Fibroblast of upper back skin (primary cell): ENCODE measurements at places on chromosomes 4 and X.

GRCh38 chr4:169604131-169604900, 8.1 kb downstream of the NEK1 start:
- peak; percentile 60 for DNase-seq

GRCh38 chr4:178953447-178954120, 1511.3 kb upstream of the AGA start:
- no peak for DNase-seq

- DNase-seq: peak; percentile 46
These were observed 446.5 kb downstream of the SPRY1 start for GRCh38 chr4:123843137-123843536.

GRCh38 chrX:23396263-23396662, 61.6 kb downstream of the PTCHD1 start:
- DNase-seq: no peak

DNA sequence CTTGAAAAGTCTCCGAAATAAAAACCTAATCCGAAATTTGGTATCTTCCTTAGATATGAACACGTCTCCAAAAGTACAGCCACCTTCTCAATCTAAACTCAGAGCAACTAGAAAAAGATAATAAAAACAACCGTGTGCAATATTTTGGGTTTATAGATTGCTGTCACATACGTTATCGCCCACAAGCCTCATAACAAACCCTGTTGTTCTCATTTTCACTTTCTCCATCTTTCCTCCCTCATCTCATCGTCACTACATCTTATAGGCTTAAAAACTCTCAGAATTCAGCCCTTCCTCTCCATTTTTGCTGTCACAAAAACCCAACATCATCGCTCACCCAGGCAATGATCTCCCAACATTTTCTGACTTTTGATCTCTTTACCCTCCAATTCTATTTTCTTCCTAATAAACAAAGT, 448 bp upstream of the SCFD2 start:
- no peak for DNase-seq

GRCh38 chr4:8708401-8709021, 115.9 kb downstream of the CPZ start:
- no peak for DNase-seq

DNA sequence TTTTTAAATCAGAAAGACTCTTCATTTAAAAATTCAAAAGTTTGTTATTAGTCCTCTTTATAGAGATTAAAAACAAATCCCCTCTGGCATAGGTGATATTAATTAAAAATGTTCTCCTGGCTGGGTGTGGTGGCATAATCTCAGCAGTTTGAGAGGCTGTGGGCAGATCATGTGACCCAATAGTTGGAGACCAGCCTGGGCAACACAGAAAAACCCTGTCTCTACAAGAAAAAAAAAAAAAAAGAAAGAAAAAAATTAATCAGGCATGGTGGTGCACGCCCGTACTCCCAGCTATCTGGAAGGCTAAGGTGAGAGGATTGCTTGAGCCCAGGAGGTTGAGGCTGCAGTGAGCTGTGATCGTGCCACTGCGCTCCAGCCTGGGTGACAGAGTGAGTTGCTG, 38.9 kb downstream of the RASGEF1B start:
- DNase-seq: no peak

DNA sequence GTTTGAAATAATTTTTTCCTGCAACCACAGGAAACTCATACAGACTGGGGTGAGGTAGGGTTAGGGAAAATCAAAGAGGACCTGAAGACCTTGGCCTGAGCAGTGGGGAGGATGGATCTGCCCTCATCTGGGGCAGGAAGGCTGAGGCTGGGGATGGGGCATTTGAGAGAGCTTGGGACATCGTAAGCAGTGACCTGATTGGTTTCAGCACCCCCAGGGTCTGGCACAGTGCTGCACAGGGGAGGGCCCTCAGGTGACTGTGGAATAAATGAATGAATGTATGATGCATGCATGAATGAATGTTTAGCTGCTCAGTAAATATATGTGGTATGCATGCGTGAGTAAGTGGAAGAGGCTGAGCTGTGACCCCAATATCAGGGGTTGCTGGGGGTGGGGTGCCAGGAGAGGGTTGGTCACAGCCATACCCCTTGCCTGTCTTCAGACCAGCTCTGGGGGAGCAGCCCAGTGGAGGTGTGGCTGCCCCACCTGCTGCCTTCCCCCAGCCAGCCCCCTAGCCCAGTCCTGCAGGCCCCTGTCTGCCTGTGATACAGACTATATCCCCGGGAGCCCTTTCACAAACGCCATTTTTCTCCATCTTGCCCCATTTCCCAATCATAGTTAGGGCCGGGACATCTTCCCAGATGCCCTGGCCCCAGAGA, 11.0 kb upstream of the TNIP2 start:
- DNase-seq: no peak

- no peak for DNase-seq
These were observed 2190.6 kb upstream of the TENM3 start for GRCh38 chr4:180052629-180053028.

DNA sequence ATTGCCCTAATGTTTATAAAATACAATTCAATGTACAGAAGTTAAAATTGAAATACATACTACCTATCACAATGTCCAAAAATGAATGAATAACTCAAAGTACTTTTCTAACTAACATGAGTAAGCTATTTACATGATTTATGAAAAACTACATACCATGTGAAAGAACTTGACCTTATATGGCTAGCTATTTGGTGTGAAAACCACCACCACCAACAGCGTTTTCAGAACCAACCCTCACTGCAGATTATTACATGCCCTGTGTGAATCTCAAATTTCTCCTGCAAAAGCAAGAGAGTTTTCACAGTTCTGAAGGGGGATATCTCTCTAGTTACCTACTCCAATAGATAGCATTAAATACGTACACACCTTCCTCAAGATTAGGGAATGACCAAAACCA, 198.5 kb downstream of the SPATA18 start:
- DNase-seq: peak; percentile 42

- no peak for DNase-seq
These were observed 3.1 kb downstream of the SPATA18 start for GRCh38 chr4:52054254-52054653.

GRCh38 chr4:102301167-102301566, 44.1 kb downstream of the SLC39A8 start:
- no peak for DNase-seq

DNA sequence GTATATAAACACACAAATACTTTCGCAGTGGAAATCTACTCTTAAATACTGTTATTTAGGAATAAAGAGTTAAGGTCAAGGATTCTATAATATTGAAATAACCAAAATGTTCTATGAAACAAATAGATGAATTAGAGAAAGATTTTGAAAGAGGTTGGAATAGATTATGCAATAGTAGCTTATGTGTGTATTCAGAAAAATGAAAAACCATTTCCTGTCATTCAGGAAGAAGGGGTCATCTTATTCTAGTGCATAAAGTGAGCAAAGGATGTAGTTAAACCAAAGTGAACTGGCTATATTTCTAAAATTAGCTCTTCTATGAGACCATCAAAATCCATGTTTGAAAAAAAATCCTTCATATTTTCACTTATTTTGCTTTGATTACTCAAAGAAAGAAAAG, 30.0 kb upstream of the MYOZ2 start:
- no peak for DNase-seq

- peak; percentile 70 for DNase-seq
These were observed 119.7 kb upstream of the RBPJ start for GRCh38 chr4:26201120-26201519.

- DNase-seq: no peak
These were observed 414.9 kb upstream of the PITX2 start for GRCh38 chr4:111037591-111038360.

DNA sequence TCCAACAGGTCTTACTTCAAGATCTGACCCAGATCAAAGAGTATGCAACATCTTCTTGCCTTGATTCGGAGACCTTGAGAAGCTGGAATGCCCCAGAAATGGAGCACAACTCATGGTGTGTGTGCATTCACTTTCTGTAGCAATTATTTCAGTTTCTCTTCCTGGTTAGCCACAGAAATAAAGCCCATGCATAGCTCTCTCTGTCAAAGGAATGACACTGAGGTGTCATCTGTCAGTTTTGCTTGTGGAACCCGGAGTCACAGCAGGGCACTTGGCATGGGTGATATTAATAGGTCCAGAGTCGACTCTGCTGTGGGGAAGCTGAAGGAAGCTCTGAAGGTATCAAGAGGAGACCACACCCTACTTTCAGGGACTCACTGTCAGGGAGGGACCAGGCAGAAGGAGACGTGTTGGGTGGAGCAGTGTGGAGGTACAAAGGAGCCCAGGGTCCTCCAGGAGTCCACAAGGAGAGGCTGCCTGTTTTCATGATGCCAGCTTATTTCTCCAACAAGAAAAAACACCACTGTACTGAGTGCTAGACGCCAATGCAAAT, 10.7 kb downstream of the CLNK start:
- no peak for DNase-seq

GRCh38 chr4:39446842-39447573, 11.7 kb downstream of the RPL9 start:
- peak; percentile 42 for DNase-seq

- no peak for DNase-seq
These were observed 97.1 kb downstream of the MGST2 start for GRCh38 chr4:139762720-139763119.

- DNase-seq: no peak
These were observed 88.5 kb downstream of the FAM193A start for GRCh38 chr4:2624782-2625530.

DNA sequence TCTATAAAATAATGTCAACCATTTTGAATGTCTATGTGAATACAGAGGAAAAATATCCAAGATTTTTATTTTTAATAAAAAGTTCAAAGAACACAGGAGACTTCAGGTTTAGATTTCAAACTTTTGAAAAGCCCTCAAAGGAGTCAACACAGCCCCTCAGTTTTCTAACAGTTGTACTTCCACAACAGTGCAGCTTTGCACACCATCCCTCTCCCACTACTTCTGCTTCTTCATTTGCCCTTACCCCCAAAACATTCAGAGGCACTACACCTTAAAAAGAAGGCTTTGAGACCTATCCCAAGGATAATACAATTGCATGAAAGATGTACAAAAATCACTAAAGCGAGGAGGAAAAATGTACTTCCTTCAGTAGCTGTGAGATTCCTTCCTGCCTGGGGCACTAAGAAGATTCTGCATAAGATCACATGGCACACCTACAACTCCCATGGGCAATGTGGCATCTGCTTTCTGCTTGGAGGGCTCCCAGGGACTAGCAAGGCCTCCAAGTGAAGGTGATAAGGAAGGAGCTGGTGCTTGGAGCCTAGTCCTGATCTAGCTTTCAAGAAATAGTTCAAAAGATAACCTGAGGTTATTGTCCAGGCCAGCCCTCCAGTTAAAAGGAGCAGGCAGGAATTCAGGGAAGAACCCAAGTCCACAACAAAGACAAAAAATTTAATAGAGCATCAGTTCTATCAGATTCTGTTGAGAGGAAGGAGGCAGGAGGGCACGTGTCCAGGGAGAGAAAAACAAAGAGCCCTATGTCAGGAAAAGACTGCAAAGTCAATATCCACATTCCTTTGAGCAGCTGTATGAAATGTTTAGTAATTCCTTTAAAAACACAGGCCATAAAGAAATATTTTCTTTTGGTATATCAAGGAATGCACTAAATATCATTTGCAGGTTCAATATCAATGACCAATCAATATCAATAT, 19.1 kb downstream of the ARAP2 start:
- DNase-seq: no peak

- DNase-seq: no peak
These were observed 5.6 kb downstream of the CYSLTR1 start for GRCh38 chrX:78321809-78322208.

- peak; percentile 25 for DNase-seq
These were observed 114.0 kb upstream of the INPP4B start for GRCh38 chr4:142960126-142960525.

DNA sequence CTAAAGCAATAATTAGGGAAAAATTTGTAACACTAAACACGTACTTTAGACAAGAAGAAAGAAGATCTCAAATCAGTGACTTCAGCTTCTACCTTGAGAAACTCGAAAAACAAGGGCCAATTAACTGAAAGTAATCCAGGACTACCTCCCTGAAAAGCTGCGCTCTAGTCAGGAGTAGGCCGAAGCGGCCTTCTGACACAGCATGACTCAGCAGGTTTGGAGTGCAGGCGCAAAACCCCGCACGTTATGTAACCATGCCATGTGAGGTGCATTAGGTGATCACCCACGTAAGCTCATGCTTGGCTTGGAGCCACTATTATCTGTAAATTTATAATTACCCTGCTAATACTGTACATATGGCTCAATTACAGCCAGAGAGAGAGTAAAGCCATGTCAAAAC, 52.8 kb upstream of the CCDC149 start:
- no peak for DNase-seq

- no peak for DNase-seq
These were observed 2.7 kb downstream of the DOCK11 start for GRCh38 chrX:118498351-118498750.

DNA sequence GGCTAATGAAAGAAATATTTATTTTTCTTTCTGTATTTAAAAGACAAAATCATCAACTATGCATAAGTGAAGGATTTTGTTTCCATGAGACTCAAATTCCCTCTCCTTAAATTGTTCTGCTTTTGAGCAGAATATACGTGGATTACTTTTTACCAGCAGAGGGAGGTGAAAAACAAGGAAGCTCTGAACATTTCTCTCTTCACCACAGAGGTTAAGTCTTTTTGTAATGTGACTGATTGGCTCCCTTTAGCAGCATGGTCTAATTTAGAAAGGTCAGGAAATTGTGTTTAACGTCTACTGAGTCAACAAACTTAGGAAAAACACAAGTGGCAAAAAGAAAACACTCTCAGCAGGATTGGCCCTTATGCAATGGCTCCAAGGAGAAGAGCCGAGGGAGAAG, 55.1 kb upstream of the F9 start:
- DNase-seq: no peak

DNA sequence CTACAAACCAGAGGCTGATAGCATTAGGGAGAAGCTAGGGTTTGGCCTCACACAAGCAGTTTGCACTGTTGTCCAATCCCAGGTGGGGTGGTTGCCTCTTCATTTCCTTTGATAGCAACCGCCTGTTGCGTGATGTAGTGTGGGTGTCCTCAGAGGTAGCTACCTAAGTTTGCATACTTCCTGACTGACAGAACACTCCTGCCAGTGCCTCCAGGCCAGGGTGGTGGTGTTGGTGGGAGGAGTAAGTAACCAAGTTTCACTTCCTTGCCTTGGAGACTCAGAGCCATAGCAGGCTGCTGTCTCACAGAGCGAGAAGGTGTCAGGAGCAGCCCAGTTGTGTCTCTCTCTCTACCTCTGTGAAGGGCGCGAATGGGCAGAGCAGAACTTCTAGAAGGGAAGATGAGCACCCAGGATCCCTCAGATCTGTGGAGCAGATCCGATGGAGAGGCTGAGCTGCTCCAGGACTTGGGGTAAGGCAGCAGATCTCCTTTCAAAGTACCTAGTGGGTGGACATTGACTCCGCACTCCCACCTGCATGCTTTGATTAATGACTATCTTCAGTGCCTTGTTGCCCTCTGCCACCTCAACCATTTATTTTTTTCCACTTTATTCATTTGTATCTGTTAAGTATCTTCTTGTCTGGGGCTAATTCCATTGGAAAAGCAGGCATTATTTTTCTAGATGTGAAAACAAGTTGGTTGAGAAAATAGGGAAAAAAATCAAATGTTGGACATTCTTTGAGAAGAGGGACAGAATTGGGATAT, at the start of gene DAPP1:
Gene DAPP1, plus strand, starts transcription at position 283 of the 764 bp plus-strand sequence. Its CDS starts 87 bp downstream, at position 370.
- DNase-seq: no peak

- DNase-seq: peak; percentile 73
These were observed 111.0 kb downstream of the PDE5A start for GRCh38 chr4:119517361-119518229.

GRCh38 chrX:38649674-38650647, 88.6 kb downstream of the TSPAN7 start:
- no peak for DNase-seq

- no peak for DNase-seq
These were observed 2025.6 kb upstream of the AGA start for GRCh38 chr4:179467878-179468277.

- DNase-seq: no peak
These were observed 345.1 kb upstream of the SMIM31 start for GRCh38 chr4:164408831-164409230.
